BE2C (cell line): ENCODE measurements at places on chromosomes 7 and 10.

DNA sequence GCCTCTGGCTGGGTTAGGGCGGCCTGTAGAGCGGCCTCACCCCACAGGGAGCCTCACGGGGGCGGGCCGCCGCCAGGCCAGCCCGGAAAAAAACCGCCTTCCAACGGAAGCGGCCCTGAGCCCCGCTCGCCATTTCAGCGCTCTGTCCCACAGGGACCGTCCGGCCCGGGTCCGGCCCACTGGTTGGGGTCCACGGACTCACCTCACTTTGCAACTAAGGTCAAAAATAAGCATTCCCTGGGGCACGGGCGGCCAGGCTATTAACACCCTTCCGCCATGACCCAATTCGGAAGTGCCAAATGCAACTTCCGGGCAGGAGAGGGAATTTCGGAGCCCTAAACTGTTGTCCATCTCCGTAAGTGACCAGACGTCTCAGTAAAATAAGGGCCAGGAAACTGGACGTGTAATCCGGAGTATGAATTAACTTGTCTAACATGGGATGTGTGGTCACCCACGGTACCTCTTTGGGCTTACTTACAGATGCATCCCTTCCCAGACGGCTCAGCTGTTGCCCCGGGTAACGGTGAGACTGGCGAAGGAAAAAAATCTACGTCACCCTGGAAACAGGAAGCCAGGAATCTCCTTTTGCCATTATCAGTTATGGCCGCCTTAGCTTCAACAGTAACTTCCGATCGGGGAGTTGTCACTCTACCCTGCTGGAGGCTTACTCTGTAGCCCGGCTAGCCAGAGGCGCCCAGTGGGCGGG, at the start of gene BBIP1:
BBIP1 (minus strand) TSS at position 538 of the 706 bp plus-strand sequence. CDS start 1,023 bp downstream, outside the sequence.
- no peak for DNase-seq

DNA sequence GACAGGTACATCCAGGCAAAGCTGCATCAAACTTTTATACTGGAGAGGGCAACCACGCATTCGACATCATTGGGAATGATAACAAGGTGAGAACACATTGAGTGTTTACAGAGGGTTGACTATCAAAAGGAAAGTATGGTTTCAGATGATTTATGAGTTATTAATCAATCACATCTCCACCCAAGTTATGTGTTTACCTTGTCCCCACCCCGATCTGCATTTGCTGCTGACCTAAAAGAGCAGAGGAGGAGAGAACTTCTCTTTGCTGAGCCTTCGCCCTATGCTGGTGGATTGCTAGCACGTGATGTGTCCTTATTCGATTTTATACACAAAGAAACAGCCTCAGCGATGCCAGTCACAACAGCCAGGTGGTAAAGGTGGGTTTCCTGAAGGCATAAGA, at the start of gene MSMB:
MSMB (minus strand) TSS at position 9 of the 400 bp plus-strand sequence. CDS start 32 bp downstream, outside the sequence.
- no peak for DNase-seq

DNA sequence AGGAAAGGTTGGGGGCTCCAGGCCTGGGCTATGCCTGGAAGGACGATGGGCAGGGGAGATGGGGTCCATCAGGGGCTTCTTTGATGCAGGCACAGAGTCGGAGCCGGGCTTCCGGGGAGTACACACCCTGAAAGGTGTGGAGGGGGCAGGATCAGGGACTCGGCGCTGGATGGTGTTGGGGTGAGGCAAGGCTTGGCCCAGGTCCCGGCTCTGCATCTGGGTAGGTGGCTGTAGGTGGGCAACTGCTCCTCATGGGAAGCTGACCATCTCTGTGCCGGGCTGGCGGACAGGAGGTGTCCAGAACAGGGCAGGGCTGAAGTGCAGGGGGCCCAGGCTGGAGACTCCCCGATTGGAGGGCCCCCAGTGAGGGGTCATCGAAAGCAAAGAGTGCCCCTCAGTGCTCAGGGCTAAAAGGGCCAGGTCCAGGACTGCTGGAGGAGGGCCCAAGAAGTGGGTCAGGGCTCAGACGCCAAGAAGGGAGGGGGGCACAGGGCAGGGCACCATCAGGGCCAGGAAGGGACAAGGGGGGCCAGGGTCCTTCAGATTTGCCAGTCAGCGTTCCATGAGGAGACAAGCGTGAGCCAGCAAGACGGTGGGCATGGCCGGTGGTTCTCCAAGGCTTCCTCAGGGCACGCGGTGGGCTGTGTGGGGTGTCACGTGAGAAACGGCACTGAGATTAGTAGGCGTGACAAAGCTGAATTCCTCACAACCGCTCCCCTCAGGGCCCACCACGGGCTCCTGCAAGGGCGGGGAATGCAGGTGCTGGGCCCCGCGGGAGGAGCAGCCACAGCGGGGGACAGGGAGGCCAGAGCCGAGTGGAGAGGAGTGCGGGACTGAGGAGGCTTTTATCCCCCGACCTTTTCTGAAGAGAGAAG, 97.0 kb downstream of the BMS1 start:
- no peak for DNase-seq

DNA sequence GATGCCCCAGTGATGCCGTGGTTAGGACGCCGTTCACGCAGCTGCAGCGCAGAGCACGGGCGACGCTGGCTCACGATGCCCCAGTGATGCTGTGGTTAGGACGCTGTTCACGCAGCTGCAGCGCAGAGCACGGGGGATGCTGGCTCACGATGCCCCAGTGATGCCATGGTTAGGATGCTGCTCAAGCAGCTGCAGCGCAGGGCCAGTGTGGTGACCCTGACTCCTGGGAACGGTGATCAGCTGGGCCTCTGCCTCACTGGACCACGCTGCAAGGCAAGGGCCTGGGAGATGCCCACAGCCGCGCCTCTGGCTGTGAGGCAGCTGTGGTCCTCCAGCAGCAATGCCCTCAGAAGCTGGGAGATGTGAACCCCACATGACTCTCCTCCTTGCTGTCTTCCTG, 280.6 kb downstream of the DNAJB6 start:
- no peak for DNase-seq

DNA sequence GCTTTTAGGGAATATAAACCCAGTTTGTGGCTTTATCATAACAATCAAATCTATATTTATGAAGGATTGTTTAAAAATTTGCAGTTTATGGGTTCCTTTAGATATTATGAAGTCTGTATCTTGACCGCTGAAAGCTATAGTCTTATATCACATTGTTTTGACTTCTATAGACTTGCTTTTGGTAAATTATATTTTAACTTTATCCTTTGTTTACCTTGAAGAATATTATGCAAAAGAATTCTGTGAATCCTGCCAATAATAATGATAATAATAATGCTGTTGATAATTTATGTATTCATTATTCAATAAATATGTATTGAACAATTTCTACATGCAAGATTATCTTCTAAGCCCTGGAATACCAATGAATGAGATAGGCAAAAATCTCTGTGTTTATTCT, 101.9 kb upstream of the MTPN start:
- no peak for DNase-seq

GRCh38 chr7:112064627-112065385, 141.4 kb downstream of the DOCK4 start:
- no peak for DNase-seq

DNA sequence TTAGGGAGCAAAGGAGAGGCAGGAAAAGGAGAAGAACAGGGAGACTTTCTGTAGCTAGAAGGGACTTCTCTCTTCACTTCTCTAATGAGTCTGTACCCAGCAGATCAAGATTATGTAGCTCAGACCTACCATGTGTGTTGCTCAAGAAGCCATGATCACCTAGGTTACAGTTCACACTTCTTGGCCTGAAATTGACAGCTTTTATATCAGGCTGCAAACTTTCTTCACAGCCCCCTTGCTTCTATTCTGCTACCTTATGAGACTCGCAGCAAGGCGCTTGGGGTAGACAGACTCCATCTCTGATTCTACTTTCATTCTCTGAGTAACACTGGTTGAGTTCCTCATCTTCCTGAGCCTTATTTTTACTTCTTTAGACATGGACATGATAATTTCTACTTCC, 19.6 kb upstream of the GIMAP2 start:
- no peak for DNase-seq

DNA sequence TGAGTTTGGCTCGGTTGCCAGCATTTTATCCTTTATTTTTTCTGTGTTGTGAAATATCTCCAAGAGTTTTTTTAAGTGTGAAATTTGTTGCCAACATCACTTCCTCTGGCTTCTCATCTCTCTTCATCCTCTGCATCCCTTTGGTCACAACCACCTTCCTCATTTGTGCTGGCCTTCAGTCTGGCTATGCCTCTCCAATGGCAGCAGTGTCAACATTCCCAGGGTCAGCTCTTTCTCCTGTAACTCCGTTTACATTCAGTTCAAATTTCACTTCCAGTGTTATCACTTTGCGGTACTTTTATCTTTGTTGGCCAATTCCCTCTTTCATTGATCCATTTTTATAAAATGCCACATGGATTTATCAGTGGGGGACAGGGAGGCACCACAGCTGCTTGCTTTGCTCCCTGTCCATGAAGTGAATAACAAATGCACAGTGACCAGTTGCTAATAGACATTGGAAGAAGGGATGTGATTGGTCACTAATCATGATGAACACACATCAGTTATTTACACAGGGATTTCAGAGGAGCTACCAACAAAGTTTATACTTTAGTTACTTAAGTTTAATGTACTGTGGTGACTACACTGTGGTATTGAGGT, 311.4 kb upstream of the LRGUK start:
- no peak for DNase-seq

- DNase-seq: no peak
Measured at GRCh38 chr7:5309146-5309545, 26.4 kb downstream of the SLC29A4 start.

GRCh38 chr10:129258283-129258923, 208.6 kb upstream of the MGMT start:
- no peak for DNase-seq

DNA sequence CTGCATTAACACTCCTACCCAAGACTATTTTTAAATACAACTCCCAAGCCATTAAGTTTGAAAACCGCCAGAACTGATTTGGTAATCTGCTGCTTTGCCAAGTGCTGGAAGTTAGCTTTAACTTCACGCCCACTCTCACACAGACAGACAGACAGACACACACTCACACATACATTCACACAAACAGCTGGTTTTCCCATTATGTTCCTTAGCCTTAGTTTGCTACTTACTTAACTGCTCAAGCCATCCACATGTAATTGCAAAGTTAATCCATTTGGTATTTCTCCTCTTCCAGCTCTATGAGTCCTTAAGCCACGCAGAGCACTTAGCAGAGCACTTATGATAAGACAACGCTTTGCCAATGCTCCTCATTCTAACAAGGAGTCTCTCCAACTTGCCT, 8.3 kb downstream of the COBL start:
- DNase-seq: no peak

DNA sequence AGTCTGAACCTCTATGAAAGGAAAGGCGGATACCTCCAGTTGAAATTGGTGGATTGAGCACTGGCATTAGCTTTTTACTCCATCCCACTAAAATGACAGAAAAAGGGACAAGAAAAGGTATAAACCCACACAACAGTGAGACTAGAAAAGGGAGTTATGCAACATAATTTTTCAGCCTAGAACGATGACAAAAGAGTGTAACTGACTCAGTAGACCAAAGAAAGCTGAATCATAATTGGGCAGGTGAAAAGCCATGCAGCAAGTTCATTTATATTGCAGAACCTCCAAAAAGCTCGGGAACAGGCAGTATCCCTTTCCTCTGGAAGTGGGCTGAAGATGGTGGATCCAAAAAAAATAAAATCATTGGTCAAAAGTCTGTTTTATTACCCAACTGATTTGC, 30.5 kb upstream of the ZCCHC24 start:
- DNase-seq: no peak

GRCh38 chr10:36171953-36172940, 530.2 kb upstream of the FZD8 start:
- DNase-seq: no peak

- no peak for DNase-seq
Measured at GRCh38 chr7:14637968-14638367, 264.6 kb downstream of the DGKB start.

- no peak for DNase-seq
Measured at GRCh38 chr7:156122752-156123354, 310.6 kb upstream of the SHH start.

DNA sequence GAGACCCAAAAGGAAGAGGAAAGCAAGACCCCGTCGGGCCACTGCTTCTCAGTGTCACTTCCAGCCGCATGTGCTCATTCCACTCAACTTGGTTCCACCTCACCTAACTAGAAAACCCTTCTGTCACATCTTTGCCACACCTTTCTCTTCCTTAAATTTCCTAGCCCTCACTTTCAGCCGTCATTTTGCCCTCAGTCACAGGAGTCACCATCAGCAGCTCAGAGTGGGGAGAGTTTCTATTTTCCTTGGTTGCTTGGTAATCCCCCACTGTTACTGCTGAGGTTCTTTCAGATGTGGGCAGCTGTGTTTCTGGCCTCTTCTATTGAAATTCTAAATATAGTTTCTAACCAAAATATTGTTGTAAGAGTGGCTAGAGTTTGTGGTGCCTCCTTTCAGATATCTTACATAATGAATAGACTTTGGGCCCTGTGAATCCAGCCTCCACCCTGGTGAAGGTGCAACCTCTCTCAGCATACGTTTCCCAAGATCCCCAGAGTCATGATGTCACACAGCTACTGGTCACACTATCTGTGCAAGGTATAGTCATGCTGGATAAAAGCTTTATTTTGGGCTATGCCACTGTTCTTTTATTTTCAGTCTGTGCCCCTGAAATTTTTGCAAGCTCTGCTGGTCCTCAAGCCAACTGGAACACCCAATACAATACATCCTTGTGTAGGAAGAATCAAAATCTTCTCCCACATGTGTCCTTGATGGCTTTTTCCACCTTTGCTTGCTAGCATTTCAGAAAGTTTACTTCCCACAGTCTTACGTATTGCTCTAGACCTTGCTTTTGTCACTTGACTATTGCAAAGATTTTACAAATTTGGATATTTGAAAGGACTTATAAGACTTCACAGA, 9.2 kb downstream of the AGBL3 start:
- DNase-seq: no peak

- DNase-seq: no peak
Measured at GRCh38 chr10:101225846-101226421, 3.3 kb downstream of the LBX1 start.

- DNase-seq: no peak
Measured at GRCh38 chr10:27449571-27449970, 54.5 kb upstream of the RAB18 start.

- DNase-seq: no peak
Measured at GRCh38 chr7:108038986-108039385, 36.0 kb upstream of the LAMB1 start.

- peak; percentile 92 for DNase-seq
Measured at GRCh38 chr7:28180364-28181147, at the start of gene JAZF1. JAZF1 (minus strand) TSS chr7:28180795.

GRCh38 chr10:126499744-126500143, 111.5 kb upstream of the ADAM12 start:
- DNase-seq: no peak

- no peak for DNase-seq
Measured at GRCh38 chr7:91550931-91551330, 286.7 kb downstream of the FZD1 start.

- DNase-seq: no peak
Measured at GRCh38 chr7:63093481-63093880, 905.2 kb upstream of the ZNF722 start.

GRCh38 chr10:109934958-109935793, 11.9 kb upstream of the XPNPEP1 start:
- no peak for DNase-seq

GRCh38 chr10:37734971-37735370, 122.4 kb downstream of the ZNF248 start:
- DNase-seq: no peak

GRCh38 chr10:130333185-130333584, 197.0 kb downstream of the GLRX3 start:
- no peak for DNase-seq
